Activated CD8-positive, alpha-beta memory T cell treated with anti-CD3 and anti-CD28 coated beads for 24 hours (primary cell): ENCODE measurements at places on chromosomes 3 and 15.

DNA sequence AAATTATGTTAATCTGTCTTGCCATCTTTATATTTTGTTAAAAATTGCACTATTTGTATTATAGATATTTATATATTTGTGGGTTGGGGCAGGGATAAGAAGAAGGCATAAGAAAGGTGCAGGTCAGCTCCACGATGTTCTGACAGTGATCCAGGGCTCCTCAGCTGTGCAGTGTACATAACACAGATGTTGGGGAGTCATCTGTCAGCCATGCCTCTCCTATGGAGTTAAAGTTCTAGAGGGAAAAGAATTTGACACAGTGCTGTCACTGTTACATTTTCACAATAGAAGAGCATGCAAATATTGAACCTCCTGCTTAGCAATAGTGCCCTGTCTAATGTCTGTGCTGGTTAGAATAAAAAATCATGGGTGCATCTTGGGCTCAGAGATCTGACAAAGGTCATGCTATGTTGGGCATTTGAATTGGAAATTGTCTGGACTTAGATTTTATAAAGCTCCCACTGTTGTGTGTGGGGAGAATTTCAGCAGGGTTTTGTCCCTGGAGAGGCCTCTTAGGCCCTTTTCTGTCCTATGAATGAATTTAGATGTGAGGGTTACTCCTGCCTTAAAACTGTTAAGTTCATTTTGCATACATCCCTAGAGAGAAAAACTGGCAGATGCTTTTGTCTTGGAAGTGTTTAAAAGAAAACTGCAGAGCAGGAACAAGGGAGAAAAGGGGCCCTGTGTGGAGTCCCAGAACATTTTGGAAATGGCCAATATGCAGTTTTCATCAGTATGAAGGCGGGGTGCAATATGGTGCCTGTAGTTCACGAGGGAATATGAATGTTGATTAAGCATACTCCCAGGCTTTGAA, 20.4 kb downstream of the CDIN1 start:
- no peak for DNase-seq

DNA sequence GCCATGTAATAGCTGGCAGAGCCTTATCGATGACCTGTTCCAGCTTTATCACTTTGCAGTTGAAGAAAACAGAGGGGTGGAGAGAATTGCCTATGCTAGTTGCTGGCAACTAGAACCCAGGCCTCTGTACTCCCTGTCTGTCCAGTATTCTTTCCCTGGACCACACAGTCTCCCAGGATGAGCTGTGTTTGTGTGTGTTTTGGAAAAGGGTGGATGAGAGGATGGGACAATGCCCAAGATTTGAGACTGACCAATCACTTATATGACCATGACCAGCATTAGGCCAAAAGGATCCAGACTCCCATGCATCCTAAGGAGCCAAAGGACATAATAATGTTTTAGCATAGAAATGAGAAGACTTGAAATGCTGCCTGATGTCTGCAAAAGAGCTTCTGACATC, 102.6 kb downstream of the CD200R1L start:
- DNase-seq, result no peak

- DNase-seq, result no peak
These were observed 31.5 kb downstream of the NGRN start for GRCh38 chr15:90297021-90297420.

GRCh38 chr3:114878114-114878839, 268.8 kb downstream of the ZBTB20 start:
- DNase-seq, result no peak

GRCh38 chr3:159234306-159234705, 432.5 kb downstream of the MFSD1 start:
- DNase-seq, result no peak
